ENCODE measurements at places on chromosomes 4 and X.

GRCh38 chr4:155411546-155411945 is 34.8 kb upstream of the MAP9 start:
- DNase-seq, result no peak

DNA sequence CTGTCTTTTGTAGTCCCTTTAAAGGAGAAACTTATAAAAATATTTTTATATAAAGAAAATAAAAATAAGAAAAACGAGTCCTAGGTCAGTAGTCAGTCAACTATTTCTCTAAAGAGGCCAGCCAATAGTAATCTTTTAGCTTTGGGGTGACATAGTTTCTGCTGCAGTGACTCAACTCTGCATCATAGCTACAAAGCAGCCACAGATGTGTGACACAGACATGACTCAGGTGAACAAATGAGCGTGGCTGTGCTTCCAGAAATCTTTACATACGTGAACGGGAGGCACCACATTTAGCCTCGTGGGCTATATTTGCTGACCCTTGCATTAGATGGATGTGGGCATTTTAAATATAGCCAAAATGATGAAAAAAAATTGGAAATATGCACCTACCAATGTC is 1862.5 kb upstream of the TENM3 start:
- peak; percentile 31 for DNase-seq

- peak; percentile 29 for DNase-seq
Observed at GRCh38 chr4:89000844-89001360, 56.1 kb downstream of the FAM13A start.

- DNase-seq, result no peak
Observed at GRCh38 chr4:81509822-81510221, 38.1 kb upstream of the RASGEF1B start.

DNA sequence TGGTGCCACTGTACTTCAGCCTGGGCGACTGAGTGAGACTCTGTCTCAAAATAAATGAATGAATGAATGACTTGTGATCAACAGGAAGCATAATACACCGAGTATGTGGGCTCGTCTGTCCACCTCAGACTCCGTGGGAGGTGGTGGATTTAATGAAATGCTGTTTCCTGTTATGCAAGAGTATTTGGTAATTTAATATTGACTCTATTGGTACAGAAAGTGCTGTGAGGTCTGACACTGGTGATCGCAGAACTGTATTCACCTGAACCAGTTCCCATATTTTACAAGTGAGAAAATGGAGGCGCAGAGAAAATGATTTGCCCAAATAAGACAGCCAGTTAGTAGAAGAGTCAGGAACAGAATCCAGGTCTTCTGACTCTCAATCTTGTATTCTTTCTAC is 423.3 kb downstream of the RAPGEF2 start:
- no peak for DNase-seq

DNA sequence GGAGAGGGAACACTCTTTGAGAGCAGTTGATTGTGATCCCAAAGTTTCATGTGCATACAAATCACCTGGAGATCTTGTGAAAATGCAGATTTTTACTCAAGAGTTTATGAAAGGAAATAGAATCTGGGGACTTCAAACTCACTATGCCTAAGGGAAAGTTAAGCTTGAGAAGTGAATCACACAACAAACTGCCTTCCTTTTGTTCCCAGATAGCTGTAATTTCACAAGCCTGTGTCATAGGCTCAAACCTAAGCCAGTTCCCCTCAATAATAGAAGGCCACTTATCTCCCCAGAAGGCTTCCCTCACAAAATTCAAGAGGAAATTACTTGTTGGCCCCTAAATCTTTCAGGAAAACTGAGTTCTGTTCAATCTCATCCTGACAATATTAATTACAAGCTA is 132.8 kb upstream of the MAGEB16 start:
- no peak for DNase-seq

GRCh38 chr4:158201876-158202275 is 8.4 kb upstream of the TMEM144 start:
- DNase-seq, result no peak

DNA sequence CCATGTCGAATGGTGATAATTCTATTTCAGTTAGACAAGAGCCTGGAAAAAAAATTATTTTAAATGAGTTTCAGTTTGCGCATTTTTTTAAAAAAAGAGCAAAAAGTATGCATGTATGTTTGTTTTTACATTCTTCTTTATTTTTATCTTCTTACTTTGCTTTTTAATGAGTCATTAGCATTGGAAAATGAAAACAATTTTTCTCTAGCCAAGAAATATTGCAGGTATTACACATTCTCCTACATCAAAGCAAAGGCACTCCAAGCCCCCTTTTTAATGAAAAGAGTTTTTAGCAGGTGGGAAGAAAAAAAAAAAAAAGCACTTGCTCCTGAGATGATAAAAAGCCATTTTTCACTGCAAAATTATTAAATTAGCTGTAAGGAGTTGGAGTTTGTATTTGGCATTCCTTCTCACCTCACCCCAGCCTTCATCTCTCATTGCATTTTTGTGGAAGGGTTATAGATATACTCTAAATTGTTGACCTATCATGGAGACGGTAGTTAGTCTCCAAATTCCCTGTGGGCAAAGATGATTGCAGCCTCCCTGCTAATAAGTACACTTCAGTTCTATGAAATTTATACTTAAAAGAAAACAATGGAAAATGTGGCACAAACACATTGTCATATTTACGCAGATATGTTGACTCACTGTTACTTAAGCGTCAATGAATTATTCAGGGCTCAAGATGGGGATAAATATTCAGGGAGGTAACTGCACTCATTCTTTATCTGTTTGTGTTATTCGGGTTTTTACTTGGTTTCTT is 43.8 kb downstream of the PALLD start:
- DNase-seq, result no peak

DNA sequence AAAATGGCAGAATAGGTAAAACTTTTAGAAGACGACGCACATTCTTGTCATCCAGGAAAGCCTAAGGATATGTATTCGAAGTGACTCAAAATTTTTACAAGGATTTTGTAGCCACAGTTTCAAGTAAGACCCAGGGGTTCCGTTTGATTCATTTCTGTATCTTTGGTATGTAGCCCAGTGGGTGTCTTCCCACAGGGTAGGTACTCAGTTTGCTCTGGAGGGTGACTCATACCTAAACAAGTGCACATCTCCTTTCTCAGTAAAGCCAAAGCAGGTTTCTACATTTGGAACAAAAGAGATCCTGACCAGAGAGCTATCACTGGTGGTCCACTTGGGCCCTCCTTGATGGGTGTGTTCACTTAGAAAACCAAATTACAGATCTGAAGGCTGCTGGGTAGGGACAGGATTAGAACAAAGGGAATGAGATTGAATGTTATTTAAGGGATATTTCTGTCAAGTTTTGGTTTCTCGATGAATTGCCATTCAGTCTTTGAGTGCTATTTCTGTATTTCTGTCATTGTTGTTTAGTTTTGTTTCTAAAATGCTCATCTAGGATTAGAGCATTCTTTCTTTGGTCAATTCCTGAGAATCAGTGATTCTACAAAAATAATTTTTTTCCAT is 56.1 kb downstream of the PLS3 start:
- DNase-seq, result peak; percentile 2

DNA sequence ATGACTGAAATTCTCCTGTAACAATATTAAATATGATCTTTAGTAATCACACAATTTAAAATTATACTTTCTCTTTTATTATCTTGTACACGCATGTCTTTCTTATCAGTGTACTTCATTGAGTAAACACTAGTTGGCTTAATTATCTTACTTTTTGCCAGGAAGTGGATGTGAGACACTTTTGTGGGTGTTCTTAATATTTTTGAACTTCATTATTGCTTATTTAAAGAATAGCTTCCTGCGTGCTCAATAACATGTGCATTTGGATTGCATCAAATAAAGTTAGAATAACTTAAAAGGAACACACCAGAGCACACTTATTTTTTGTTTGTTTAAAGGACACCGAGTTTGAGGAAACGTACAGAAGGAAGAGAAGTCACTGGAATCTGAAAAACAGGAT is 128.5 kb upstream of the VEGFC start:
- no peak for DNase-seq

GRCh38 chrX:118495958-118496762 is 545 bp downstream of the DOCK11 start:
- peak; percentile 40 for DNase-seq

DNA sequence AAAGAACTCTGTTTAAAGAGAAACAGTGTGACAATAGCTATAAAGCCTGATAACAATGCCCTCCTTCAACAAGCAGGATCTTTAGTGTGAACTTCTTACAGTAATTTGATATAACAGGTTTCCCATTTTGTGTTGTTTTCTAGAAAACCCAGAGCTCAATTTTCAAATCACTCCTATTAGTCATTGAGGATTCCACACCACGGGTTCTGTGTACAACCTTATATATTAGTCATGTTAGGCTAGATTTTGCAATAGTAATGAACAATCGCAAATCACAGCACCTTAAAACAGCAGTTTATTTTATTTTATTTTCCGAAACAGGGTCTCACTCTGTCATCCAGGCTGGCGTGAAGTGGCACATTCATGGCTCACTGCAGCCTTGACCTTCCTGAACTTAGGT is 1020.9 kb upstream of the INTU start:
- DNase-seq, result no peak

GRCh38 chrX:53047228-53047627 is 1.4 kb upstream of the GPR173 start:
- DNase-seq, result no peak
